ENCODE measurements at places on chromosomes 12 and 14.

DNA sequence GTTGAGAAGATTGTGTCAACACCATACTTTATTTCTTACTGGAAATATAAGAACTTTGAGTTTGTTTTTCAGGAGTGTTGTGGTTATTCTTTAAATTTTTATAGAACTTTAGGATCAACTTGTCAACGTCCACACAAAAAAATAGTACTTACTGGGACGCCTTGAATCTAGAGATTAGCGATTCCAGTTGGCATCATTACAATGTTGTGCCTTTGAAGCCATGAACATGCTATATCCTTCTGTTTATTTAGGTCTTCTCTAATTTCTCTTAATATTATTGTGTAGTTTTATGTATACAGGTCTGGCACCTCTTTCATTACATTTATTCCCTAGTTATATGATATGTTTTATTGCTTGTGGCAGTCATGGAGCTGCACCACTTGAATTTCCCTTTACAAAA, 320.8 kb upstream of the CCDC196 start:
- no peak for DNase-seq

DNA sequence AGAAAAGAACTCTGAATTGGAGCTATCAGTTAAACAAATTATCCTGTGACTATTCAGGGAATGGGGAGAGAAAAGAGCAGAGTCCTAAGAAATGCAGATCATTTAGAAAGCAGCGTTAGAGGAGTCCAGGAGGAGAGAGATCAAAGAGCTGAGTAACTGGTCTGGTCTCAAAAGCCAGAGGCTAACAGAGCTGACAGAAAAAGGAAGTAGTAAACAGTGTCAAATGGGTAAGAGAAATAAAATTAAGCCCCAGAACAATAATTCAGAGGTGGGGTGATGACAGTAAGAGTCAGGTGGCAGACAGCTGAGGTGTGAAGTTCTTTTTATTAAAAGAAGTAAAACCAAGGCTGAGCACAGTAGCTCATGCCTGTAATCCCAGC, 19.3 kb downstream of the GXYLT1 start:
- DNase-seq = no peak

DNA sequence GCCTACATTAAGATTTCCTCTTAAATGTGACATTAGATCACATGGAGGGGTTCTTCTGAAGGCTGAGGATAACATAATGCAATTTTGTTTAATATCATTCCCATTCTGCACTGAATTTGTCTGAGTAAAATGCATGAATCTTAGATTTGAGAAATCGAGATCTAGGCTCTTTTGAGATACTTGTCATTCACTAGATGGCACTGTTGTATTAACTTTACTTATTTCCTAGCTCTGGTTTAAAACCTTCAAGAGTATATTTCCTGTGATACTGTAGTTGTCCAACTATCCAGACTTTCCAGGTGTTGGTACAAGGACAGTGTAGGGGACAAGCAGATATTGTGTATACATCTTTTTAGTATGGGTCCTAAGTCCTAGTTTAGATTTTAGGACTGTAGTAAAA, 91.7 kb upstream of the SEL1L start:
- DNase-seq = peak; percentile 48

DNA sequence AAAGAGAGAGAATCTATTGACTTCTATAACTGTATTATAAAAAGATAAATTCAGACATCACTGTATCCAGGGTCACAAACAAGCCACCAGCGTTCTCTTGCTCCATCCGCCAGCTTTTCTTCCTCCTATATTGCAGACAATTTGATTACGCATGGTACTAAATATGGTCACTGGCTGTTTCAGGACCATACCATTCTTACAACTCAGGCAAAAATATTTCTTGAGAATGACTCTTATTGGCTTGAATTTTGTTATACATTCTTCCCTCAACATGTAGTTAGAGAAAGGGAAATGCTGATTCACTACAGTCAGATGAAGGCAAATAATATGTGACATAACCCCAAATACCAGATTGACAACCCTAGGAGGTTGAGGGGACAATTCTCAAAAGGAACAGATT, 101.3 kb downstream of the SLC6A15 start:
- DNase-seq = no peak

- peak; percentile 79 for DNase-seq
Observed at GRCh38 chr12:54370171-54370730, 6.0 kb upstream of the GPR84 start.

- DNase-seq = peak; percentile 85
Observed at GRCh38 chr14:33475623-33476022, 475.3 kb downstream of the EGLN3 start.

DNA sequence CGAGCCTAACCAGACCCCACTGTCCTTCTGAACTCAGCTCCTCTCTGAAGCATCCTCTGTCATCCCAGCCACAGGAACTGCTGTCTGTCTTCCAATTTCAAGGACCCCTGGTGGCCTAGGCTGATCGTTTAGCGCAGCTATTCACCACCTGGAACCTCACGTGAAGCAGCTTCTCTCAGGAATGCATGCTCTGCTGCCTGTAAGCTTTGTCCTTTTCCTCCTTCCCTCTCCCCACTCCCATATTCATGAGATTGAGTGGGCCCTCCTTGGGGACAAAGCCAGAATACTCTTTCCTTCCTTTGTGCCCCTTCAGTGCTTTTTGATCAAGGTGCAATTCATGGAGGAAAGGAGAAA, 17.2 kb downstream of the DPF3 start:
- no peak for DNase-seq

DNA sequence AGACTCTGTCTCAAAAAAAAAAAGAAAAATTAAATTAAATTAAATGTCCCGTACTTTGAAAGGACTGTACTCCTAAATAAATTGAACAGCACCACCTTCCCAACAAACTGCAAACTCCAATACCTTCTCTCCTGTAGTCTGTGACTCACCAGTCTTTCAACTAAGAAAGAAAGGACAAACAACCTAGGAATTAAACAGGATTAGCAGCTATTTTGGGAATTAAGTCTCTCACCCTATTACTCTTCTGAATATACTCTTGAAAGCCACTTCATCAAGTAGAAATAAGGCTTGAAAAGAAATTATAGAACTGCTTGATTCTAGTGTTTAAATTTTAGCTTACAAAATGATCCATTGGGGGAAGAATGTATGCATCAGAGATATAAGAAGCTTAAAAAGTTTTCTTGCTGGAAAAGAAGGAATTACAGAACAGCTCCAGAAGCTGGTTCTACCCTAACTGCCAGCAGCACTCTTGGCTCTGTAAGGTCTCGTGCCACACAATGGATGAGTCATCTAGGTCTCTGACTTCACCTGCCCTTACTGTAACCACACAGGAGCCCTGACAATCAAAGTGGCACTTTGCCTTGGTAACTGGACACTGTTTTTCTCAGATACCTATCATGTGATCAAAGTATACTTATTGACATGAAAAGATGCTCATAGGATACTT, 57.0 kb upstream of the CERS5 start:
- no peak for DNase-seq

DNA sequence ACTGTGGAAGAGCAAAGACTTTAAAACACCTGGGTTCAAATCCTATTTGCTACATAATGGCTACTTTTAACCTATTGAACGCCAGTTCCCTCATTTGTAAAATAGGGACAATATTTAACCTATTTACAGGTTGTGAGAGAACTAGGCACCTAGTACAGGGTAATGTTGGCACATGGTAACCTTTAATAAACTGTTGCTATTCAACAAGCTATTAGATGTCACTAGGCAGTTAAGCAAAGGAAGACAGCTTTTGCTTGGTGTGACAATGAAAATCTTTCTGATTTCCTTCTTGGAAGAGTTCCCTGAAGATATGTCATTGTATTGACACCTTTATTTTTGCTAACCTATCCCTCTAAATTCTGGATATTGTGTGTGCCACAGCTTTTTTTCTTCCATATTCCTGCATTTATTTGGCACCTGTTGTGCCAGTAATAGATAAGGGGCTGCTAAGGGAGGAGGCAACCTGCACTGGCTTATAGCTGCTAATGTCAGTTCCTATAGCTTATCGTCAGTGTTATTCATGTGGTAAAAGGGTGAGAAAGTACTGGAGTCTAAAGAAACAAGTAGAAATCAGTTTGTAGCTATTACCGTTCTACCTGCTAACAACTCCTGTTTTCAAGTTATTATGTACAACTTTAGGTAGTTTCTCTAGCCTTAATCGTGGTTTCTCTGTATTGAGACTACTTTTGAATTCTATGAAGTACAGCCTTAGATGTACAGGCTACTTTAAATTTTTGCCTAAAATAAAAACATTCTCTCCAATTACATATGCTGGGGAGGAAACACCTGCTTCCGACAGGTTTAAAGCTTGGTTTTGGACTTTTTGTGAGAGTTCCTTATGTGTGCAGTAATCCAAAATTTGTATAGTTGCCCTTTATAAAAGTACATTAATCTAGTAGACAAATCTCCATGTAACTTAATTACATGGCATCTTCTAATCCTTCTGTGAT, 24.3 kb downstream of the HIF1A start:
- DNase-seq = no peak

Measured in globus pallidus (tissue), 1 donor.